ENCODE measurements at places on chromosomes 4 and X.
A peak's percentile ranks its signal among the peaks of the same experiment; 100 is the strongest.

DNA sequence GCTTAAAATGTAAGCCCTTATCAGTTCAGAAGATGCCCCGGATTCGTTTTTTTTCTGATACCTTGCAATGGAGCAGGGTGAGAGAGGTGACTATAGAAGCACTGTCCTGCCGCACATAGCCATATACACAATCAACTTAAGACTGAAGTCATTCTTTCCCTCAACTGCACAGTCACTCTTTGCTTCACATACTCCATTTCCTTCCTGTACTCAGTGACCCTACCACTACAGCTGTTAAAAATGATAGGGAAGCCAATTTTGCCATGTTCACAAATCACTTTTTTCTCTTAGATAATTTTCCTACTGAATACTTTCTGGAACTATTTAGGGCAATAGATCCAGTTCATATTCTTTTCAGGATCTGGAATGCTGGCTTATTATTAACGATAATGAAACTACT lies 300.0 kb downstream of the ANK2 start:
- DNase-seq = no peak

DNA sequence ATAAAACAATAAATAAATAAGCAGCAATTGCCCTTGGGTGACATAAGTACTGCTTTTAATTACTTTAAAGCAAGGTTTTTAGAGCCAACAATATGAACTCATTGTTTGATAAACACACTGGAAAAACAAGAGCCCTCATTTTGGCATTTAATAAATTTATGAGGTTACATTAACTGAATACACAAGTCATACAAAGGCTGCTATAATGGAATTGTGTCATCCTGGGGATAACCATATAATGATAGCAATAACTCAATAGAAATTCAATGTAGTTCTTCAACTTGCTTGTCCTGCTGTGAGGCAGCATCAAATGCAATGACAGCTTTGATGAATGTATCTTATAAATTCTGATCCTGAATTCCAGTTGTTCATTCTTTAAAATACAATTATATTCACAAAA lies 1512.5 kb downstream of the STIM2 start:
- no peak for DNase-seq

DNA sequence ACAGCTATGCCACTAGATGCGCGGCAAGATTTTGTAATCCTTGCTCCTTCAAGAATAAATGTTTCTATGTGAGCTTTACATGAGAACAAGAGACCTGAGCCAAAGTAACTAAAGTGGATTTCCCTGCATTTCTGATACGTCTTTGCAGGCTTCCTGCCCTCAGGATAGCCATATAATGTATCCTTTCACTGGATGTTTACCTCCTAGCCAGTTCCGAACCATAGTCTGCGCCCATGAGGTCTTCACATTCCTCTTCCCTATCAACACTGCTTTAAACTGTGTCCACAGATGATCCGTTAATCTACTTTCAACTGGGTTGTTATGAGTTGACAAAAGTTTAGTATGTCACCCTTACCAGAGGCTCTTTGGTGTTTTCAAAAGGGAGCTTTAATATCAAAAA lies 1889.1 kb upstream of the AGA start:
- DNase-seq = no peak

- no peak for DNase-seq
These were observed 141.0 kb downstream of the TSPAN5 start for GRCh38 chr4:98517218-98518021.

DNA sequence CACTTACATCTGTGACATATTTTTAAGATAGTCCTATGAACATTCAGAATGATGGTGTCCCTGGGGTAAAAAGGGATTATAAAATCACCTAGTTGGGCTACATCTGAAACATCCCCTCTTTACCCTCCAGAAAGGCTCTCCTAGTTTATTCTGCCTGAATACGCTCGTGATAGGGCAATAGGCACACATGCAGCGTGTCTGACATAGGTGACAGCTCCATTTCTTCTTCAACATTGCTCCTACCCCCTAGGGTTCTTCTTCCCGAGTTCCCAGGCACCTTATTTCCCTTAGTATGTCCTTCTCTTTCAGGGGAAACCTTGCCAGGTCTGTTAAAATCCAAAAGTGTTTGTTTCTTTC lies 27.1 kb upstream of the CFAP299 start:
- no peak for DNase-seq

- DNase-seq = no peak
These were observed 89.5 kb upstream of the VEGFC start for GRCh38 chr4:176882206-176882605.

DNA sequence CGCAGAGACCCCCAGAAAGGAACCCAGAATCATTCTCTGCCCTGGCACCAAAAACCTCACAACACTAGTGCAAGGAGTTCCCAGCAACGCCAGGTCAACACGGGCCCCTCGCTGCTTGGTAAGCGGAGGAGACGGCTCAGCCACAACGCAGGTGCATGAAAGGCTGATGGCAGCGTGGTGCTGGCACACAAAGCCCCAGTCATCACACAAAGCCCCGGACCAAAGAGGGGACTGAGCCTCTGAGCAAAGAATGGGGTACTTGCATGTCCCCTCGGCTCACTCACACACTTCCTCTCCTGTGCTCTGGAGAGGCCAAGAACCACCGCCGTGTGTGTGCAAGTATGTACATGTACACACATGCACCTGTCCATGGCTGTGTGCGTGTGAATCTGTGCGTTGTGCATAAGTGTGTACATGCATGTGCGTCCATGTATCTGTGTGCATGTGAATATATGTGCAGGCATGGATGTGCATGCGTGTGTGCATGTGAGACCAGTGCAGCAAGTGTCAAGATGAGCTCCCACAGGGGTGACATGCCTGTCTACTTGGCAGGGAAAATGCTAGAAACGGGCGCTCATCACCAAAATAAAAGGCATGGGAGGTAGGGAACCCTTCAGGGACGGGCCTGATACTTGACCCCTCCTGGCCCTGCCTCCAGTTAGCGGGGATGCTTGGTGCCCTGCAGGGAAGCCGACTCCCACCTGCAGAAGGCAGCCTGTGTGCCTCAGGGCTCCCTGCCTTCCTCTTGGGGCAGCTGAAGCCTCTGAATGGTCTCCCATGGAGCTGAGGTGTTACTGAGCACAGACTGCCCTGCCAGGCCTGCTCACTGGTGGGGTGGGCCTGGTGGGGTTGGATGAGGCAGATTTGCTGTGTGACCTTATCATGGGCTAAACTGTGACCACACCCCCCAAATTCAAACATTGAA lies 60.4 kb downstream of the ZFYVE28 start:
- DNase-seq = no peak

DNA sequence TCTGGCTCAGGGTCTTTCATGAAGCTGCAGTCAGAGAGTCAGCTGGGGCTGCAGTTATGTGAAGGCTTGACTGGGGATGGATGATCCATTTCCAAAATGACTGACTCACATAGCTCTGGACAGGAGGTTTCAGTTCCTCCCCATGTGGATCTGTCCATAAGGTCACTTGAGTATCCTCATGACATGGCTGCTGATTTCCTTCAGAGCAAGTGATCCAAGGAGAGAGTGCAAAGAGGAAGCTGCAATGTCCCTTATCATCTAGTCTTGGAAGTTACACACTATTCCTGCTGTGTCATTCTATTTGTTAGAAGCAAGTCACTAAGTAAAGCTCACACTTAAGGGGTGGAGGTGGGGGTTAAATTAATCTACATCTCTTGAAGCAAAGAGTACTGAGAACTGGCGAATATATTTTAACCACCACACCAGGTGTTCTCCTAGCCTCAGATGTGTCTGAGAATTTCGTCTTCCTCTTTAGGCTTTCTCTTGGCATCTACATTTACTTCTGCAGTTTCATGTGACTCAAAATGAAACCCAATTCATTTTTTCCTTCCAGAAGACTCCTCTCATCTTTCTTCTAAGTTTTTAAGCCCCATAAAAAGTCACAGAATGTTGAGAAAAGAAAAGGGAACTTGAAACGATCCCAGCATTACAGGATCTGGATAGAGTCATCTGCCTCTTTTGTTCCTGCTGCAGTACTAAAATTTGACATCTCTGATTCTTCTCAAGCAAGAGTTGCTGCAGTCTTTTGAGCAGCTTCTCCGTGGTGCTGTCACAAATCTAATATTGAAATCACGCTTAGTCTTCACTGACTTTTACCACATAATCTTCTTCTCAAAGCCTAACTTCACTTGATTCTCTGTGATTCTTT lies 3.8 kb upstream of the GRPR start:
- DNase-seq = peak; percentile 80

DNA sequence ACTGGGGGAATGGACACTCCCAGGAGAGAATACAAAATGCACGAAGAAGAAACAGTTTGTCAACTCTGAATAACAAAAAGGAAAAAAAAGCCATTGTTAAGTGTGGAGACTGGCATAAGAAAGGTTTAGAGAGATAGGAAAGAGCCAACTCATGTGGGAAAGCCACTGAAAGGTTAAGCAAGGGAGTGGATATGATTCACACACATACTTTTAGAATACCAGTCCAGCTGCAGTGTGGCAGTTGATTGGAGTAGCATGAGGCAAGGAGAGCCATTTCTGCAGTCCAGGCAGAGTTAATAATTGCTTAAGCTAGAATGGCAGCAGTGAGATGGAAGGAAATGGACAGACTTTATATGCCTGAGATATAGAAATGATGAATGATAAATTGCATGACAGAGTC lies 36.9 kb upstream of the ADAD1 start:
- DNase-seq = no peak

- DNase-seq = peak; percentile 46
These were observed 21.3 kb downstream of the FANCB start for GRCh38 chrX:14851526-14851925.

GRCh38 chr4:108425988-108426387 lies 194.4 kb upstream of the RPL34 start:
- no peak for DNase-seq

- DNase-seq = no peak
These were observed at the start of gene STOX2 for GRCh38 chr4:183905081-183905592. TSS of gene STOX2 (plus strand) at chr4:183905307. CDS start at chr4:183906791, 1,484 bp downstream.

DNA sequence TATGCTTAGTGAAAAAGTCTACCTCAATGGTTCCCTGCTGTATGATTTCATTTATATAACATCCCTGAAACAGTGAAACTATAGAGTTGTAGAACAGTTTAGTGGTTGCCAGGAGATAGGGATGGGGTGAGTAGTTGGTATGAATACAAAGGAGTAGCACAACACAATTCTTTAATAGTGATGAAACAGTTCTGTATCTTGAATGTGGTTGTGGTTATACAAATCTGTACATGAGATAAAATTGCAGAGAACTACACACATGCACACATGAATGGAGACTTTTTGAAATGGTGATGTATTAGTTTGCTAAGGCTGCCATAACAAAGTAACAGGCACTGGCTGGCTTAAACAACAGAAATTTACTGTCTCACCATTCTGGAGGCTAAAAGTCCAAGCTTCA lies 677.1 kb downstream of the ADGRL3 start:
- DNase-seq = no peak

- DNase-seq = no peak
These were observed 43.1 kb downstream of the RAPGEF2 start for GRCh38 chr4:159145992-159146330.

DNA sequence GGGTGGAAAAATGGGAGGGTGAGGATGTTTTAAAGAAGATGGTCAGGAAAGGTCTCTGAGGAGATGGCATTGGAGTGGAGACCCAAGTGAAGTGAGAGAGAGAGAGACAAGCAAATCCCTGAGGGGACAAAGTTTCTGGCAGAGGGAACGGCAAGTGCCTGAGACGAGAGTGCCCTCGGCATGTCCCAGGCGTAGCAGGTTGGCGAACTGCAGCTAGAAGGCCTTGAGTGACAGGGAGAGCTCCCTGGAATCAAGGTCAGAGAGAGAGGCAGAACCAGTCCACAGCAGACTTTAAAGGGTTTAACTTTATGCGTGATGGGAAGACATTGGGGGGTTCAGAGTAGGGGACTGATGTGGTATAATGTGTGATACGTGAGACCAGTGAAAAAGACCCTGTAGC lies 150.2 kb upstream of the HAND2 start:
- no peak for DNase-seq

GRCh38 chr4:99459546-99460042 lies 24.5 kb upstream of the ADH7 start:
- DNase-seq = no peak

DNA sequence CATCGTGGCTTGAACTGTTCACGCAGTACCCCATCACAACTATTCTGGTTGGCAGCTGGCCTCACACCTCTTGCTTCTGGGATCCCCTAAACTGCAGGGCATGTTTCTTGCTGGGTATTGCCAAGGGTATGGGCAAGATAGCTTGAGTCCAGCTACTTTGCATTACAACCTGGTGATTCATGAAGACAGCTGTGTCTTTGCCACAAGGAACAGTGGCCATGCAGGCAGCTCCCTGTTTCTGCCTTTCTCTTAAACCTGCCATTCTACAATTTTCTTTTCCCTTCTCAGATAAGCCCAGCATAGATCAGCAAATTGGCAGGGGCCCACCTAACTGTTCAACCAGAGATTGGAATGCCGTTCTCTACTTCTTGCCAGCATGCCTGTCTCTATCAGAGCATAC lies 42.8 kb downstream of the TENM3 start:
- no peak for DNase-seq

- no peak for DNase-seq
These were observed 220.3 kb upstream of the GIMD1 start for GRCh38 chr4:106588891-106589290.

DNA sequence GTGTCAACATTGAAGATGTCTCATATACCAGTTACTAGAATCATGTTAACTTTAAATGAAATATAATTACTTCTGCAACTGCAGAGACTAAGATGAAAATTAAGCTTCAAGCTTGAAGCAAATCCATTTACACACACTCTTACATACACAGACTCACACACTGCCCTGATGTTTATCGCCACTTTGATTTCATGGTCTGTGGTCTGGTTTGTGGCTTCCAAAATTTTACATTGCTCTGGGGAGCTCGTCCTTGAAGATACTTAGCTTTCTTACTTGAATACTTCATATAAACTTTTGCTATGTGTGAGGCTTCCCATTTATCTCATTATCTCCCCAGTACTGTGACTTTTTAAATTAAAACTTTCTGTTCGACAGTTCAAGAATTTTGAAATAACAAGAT lies 35.8 kb downstream of the ARHGEF38 start:
- DNase-seq = no peak

GRCh38 chr4:159048166-159048886 lies 54.6 kb upstream of the RAPGEF2 start:
- DNase-seq = no peak

GRCh38 chr4:121789455-121789854 lies 11.7 kb upstream of the EXOSC9 start:
- no peak for DNase-seq

DNA sequence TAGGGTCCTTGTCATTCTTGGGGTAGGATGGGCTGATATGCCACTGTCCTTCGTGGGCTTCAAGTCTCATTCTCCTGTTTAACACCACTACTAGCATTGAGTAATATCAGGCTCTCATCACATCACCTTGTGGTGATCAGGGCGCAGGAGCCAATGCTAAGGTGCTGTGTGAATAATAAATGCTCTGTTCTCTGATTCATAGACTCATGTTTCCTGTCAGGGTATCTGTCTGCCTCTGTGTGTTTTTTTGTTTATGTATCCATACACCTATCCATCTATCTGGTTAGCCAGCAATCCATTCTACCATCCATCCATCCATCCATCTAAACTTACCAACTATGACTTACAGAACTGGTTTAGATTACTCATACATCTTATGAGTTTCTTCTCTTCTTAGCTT lies 525.1 kb upstream of the ATOH1 start:
- DNase-seq = no peak
